ENCODE measurements at places on chromosomes 3 and 15.

GRCh38 chr3:149382101-149382467, 4.6 kb upstream of the TM4SF1 start:
- no peak for ATAC-seq

DNA sequence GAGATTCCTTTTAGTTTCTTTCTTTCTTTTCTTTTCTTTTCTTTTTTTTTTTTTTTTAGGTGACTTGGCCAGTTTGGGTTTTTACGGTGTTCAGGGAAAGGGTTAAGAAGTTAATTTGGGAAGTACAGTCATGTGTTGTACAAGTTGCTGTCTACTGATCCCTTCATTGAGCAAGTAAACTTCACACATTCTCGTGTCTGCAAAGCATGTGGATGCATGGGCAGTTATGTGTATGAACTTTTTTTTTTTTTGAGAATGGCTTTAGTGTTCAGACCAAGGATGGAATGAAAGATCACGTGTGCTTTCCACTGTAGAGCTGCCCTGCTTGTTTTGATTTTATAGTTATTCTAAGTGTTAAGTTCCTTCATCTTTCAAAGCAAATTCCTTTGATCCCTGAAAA, 132.3 kb downstream of the PGPEP1L start:
- no peak for ATAC-seq

DNA sequence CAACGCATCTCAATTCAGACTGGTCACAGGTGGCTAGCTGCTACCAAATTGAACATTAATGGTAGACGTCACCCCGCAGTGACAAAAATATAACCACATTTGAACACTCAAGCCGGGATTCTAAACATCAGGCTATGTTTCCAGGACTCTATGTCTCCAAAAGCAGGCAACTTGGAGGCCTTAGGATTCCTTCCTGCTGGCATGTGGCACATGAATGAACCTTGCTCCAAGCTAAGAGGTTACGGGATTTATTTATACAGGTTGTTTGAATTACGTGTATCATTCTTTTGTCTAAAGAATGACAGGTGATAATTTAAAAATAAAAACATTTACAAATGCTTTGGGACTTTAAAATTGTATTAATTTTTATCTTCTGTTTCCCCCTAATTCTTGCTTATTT, 864.4 kb upstream of the CFAP20DC start:
- ATAC-seq = no peak

DNA sequence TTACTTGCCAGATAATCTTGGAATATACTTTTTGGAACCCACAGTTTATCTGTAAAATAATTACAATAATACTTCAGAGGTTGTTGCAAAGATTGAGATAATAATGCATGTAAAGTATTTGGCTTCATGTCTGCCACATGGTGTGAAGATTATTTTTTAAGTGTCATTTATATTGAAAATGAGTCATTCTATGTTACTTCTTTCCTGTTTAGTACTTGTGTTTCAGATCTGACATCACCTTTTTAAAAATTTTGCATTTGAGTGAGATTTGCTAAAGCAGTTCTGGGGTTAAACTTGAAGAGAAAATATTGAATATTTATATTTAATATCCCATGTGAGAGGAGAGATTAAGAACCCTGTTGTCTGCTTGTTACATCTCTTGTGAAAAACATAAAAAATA, 31.2 kb downstream of the IQGAP1 start:
- ATAC-seq = peak; percentile 40

DNA sequence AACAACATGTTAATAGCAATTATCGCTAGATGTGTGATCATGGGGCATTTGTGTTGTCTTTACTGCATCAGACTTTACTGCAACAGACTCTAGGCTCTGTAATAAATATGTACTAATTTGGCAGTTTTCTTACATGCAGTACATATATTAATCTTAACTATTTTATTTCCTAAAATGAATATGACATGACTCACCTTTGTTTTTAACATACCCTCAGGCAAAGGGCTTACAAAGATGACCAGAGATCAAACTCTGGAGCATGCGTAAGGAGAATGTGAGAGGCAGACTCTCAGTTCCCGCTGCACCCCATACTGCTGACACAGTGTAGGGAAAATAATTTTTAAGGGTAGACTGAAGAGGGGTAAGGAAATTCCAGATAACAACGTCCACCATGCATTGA, 7.2 kb upstream of the FAM174B start:
- ATAC-seq = peak; percentile 59

DNA sequence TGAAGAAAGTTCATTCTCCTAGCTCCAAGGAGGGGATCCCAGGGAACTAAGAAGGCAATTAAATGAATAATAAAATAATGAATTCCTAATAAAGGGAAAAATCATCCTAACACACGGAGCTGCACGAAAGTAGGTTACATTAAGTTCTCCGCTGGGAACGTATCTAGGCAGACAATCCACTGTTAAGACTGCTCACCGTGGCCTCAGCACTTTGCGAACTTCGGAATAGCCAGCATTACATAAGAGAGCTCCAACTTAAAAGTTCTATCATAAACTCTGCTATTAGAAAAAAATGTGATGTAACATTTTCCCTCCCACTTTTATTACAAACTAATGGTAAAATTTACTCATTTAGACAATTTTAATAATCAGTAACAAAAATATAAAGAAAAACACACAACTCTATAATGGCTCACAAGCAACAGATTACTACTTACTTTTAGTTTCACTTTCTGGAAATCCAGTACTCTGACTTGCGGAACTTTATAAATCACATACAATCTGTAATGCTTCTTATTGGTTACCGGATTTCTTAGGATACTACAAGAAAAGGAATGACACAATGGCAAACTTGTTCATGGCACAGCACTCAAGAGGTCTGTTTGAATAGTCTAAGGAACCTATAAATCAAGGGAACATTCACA, 8.5 kb downstream of the SNRPA1 start:
- ATAC-seq = peak; percentile 24

DNA sequence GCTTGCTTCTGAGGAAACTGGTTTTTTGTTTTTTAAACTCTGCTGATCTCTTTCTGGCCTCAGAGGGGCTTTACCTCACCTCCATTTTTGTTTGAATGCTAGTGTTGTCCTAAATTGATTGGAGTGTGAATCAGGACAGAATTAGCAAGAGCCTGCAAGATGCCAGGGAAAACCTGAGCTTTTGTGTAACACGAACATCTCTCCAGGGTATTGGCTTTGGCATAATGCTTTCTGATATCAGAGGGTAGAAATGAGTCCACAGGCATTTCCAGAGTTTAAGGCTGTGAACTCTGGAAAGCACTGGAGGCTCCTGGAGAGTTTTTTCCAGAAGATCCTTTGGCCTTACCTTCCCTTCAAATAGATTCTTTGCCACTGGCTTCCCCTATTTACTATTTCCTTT, 87.1 kb downstream of the WDR76 start:
- ATAC-seq = no peak

DNA sequence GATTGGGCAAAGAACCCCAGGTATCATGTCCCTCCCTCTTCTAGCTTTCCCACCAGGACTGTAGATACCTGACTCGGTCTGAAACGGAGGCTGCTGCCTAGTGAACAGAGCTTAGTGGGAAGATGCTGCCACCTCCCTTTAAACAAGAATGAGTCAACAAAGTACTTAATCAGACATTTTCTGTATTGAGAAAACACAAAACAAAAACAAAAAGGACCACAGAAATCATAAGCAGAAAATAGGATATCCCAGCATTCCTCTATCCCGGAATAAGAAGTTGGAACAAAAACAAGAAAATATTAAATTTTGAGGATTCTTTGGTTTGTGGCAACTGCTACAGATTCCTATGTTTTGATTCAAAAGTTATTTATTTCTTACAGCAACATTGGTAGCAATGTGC, 51.7 kb upstream of the COL8A1 start:
- no peak for ATAC-seq

GRCh38 chr3:120399372-120399771, 50.2 kb upstream of the LRRC58 start:
- ATAC-seq = no peak

DNA sequence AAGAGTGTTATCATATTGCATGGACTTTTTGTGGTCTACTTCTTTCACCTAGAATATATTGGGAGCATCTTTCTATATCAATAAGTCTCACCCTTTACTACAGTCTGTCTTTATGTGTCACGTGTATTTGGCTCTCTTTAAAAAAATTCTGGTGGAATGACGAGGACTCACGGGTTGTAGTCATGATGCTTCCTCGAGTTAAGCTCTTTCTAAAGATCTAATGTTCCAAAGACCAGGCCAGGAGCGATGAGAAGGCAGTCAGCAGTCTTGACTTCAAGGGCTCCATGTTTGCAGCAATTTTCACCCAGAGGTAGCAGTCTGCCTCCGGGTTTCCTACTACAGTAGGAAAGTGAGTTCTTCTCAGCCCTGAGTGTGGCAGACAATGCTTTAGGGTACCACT, 88.9 kb downstream of the FRMD4B start:
- ATAC-seq = no peak

Measured in activated CD4-positive, CD25-positive, alpha-beta regulatory T cell treated with anti-CD3 and anti-CD28 coated beads, Interleukin-2, amount 50 U/mL, for 24 hours (primary cell).